Bladder microvascular endothelial cell (primary cell): ENCODE measurements at places on chromosomes 16 and 17. TPM values are rescaled to one million over a fixed set of nuclear protein-coding genes. Genes with fewer than 3 reads are reported as not detected.

The ABCC3 gene
- total RNA-seq: 0.65 and 2.2 TPM in 2 replicates

The HSD17B1 gene
- 0.49 and 1.1 TPM in 2 replicates for total RNA-seq

The SPATA32 gene
- total RNA-seq: not detected in 2 replicates

The HLF gene
- not detected in 2 replicates for total RNA-seq

The FBXO39 gene
- total RNA-seq: under 0.01 and 7.1 TPM in 2 replicates

The KIF18B gene
- 2.8 and 3.9 TPM in 2 replicates for total RNA-seq

The ADAD2 gene
- under 0.01 and 0.44 TPM in 2 replicates for total RNA-seq

The NPIPB6 gene
- not detected in 2 replicates for total RNA-seq

The ZNF19 gene
- total RNA-seq: 0.65 and 2.1 TPM in 2 replicates

The OR3A3 gene
- total RNA-seq: not detected in 2 replicates

The CCR7 gene
- 0.06 and 0.16 TPM in 2 replicates for total RNA-seq

The APOH gene
- total RNA-seq: not detected in 2 replicates

The KIF1C gene
- 91.3 and 158 TPM in 2 replicates for total RNA-seq

The ACE gene
- total RNA-seq: 86.7 and 181 TPM in 2 replicates

The LRRC36 gene
- under 0.01 and 0.38 TPM in 2 replicates for total RNA-seq

The TMC5 gene
- total RNA-seq: not detected in 2 replicates

The SPATA2L gene
- total RNA-seq: 13.0 and 18.1 TPM in 2 replicates

The CHST4 gene
- not detected in 2 replicates for total RNA-seq

The FN3K gene
- total RNA-seq: 3.7 and 10.8 TPM in 2 replicates

The TMEM238L gene
- not detected in 2 replicates for total RNA-seq

The SLC4A1 gene
- not detected in 2 replicates for total RNA-seq

The C17orf100 gene
- 0.16 and 0.31 TPM in 2 replicates for total RNA-seq

The ZNF276 gene
- total RNA-seq: 16.4 and 31.5 TPM in 2 replicates

The SPN gene
- not detected in 2 replicates for total RNA-seq

The ABCC12 gene
- not detected in 2 replicates for total RNA-seq

The NGFR gene
- total RNA-seq: not detected in 2 replicates

The CD7 gene
- total RNA-seq: not detected in 2 replicates

The TEX14 gene
- total RNA-seq: under 0.01 TPM in 1 of 2 replicates, not detected in the other

The AFMID gene
- 32.6 and 34.0 TPM in 2 replicates for total RNA-seq

The CCL14 gene
- total RNA-seq: 4.4 and 11.5 TPM in 2 replicates

The KRT25 gene
- not detected in 2 replicates for total RNA-seq

The RNU2-1 gene
- total RNA-seq: not detected in 2 replicates

The PRSS8 gene
- total RNA-seq: not detected in 2 replicates

The SCGB1C2 gene
- not detected in 2 replicates for total RNA-seq

The TBX6 gene
- total RNA-seq: 0.16 and 0.19 TPM in 2 replicates

The PLSCR3 gene
- total RNA-seq: 16.7 and 36.8 TPM in 2 replicates

The MFSD6L gene
- 0.13 TPM in 1 of 2 replicates, not detected in the other for total RNA-seq

The LHX1 gene
- not detected in 2 replicates for total RNA-seq

The ZNF319 gene
- total RNA-seq: 2.3 and 6.4 TPM in 2 replicates

The IRX5 gene
- 0.16 and 0.63 TPM in 2 replicates for total RNA-seq

The SULT1A4 gene
- 12.6 and 17.3 TPM in 2 replicates for total RNA-seq

The CIAO3 gene
- 30.4 and 38.2 TPM in 2 replicates for total RNA-seq

The TNFRSF17 gene
- not detected in 2 replicates for total RNA-seq

The KRT40 gene
- not detected in 2 replicates for total RNA-seq

The RCVRN gene
- not detected in 2 replicates for total RNA-seq

The VPS9D1 gene
- 2.6 and 7.4 TPM in 2 replicates for total RNA-seq

The RDM1 gene
- total RNA-seq: 0.19 TPM in 1 of 2 replicates, not detected in the other

The KRTAP4-8 gene
- not detected in 2 replicates for total RNA-seq

The ACSM5 gene
- total RNA-seq: 0.44 TPM in 1 of 2 replicates, not detected in the other

The CHST6 gene
- total RNA-seq: 0.16 and 3.1 TPM in 2 replicates

The NPTX1 gene
- 0.16 and 1.2 TPM in 2 replicates for total RNA-seq

The PRRT2 gene
- total RNA-seq: 0.25 TPM in 1 of 2 replicates, not detected in the other

The CPHXL gene
- total RNA-seq: not detected in 2 replicates

The SLC13A5 gene
- 0.19 TPM in 1 of 2 replicates, not detected in the other for total RNA-seq

The MIF4GD gene
- total RNA-seq: 10.1 and 10.8 TPM in 2 replicates

The SECTM1 gene
- total RNA-seq: 2.2 and 3.9 TPM in 2 replicates

The CDH15 gene
- total RNA-seq: 0.06 and 0.16 TPM in 2 replicates

The IGSF6 gene
- total RNA-seq: not detected in 2 replicates

The SLC13A2 gene
- not detected in 2 replicates for total RNA-seq

The ABCA10 gene
- 0.65 and 1.2 TPM in 2 replicates for total RNA-seq
